GM12878 (cell line): ENCODE measurements at places on chromosomes 13 and 19.
A peak's percentile ranks its signal among the peaks of the same experiment; 100 is the strongest.

GRCh38 chr19:7928741-7929701, 3.1 kb upstream of the CTXN1 start:
- DNase-seq = no peak

- no peak for DNase-seq
Measured at GRCh38 chr19:32870981-32871451, 1.4 kb upstream of the SLC7A9 start.

DNA sequence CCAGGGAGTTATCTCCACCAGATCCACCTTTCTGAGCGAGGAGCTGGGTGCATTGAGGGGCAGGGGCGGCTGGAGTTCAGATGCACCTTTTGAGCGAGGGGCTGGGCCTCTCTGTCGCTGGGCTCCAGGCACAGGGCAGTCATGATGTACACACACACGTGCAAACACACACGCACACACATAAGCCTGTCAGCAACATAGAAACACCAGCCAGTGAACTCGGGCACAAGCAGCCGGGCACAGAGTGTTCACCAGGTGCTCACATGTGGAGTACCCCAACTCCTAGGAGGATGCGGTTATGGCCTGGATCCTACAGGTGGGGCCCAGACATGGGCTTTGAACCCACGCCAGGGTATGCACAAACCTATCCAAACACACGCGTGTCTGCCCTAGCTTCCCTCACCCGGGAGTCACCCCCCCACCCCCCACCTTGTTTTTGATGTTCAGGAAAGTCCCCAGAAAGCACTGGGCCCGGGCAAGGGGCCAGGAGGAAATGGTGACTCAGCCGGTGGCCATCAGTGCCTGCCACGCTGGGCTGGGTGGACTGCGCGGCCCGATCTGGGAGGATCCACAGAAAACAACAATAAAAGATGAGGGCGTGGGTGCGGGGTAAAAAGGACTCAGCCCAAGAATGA, 13.3 kb downstream of the ARRDC2 start:
- DNase-seq = no peak

DNA sequence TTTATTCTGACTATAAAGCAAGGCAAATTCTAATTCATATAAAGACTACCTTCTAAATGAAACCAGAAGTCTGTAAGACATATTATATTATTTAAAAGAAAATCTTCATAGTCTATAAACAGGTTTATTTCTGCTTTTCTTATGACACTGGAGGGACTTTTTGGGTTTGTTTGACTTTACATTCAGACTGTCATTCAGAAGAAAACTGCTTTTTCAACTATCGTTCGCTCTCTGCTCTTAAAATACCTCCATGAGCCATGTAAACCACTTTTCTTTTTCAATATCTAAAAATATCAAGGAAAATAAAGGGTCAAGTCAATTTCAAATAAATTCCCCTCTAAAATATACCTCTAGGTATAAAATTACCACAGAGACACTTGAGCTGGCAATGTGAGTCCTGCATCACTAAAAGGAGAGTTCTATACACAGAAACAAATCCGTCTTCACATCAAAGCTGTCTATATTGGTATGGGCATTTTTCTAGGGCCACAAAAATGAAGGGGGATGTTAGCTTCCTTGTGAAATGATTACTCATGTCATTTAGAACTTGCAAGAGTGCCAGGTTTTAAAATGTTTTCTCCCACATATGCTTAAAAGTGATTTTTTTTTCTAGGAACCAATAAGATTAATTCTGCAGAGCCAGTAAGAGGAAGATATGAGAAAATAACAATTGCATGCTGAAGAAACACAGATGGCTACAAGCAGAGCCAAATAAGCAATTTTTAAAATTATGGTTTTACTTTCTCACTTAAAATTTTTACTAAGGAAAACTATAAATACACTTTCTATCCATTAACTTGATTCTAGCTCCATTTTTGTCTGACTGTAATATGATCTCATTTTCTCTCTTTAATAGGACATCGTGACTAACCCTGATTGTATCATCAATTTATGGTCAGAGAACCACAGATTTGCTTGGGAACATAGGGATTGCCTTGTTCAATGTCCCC, 181.8 kb downstream of the TBC1D4 start:
- peak; percentile 67 for DNase-seq

- DNase-seq = no peak
Measured at GRCh38 chr13:31914843-31915242, 116.7 kb upstream of the FRY start.
